ENCODE measurements at places on chromosomes 13 and 19. TPM values are rescaled to one million over a fixed set of nuclear protein-coding genes. Genes with fewer than 3 reads are reported as not detected.

The CNN1 gene
- not detected for total RNA-seq

The PCDH17 gene
- not detected for total RNA-seq

The MOB3A gene
- total RNA-seq, result 175 TPM

The NUMBL gene
- 17.7 TPM for total RNA-seq

The CLIP3 gene
- 0.74 TPM for total RNA-seq

The KLK7 gene
- total RNA-seq, result not detected

The ZNF844 gene
- total RNA-seq, result 2.6 TPM

The LHB gene
- total RNA-seq, result not detected

The CALR3 gene
- not detected for total RNA-seq

The ASF1B gene
- total RNA-seq, result 55.3 TPM

The CEACAM3 gene
- total RNA-seq, result not detected

The SLC25A42 gene
- 11.1 TPM for total RNA-seq

The ZNF726 gene
- total RNA-seq, result 20.7 TPM

The DACT3 gene
- 5.8 TPM for total RNA-seq

The CFAP97D2 gene
- not detected for total RNA-seq

The PCSK4 gene
- total RNA-seq, result 4.7 TPM

The CLDND2 gene
- total RNA-seq, result 5.0 TPM

The MAG gene
- 0.31 TPM for total RNA-seq

The LILRA1 gene
- total RNA-seq, result not detected

The SIGLEC7 gene
- total RNA-seq, result not detected

The SERP2 gene
- total RNA-seq, result 0.63 TPM

The FUT6 gene
- not detected for total RNA-seq

The TEAD2 gene
- total RNA-seq, result not detected

The CCDC169 gene
- not detected for total RNA-seq

The LRRC8E gene
- not detected for total RNA-seq

The ZNF256 gene
- total RNA-seq, result 6.2 TPM

The CCDC8 gene
- not detected for total RNA-seq

The PLA2G4C gene
- 6.8 TPM for total RNA-seq

The FARSA gene
- total RNA-seq, result 138 TPM

The CTXN1 gene
- 0.87 TPM for total RNA-seq

The IGFL3 gene
- total RNA-seq, result not detected

The CD22 gene
- total RNA-seq, result 2.8 TPM

The IL4I1 gene
- 16.1 TPM for total RNA-seq

The KLK2 gene
- 0.51 TPM for total RNA-seq

The PCID2 gene
- 79.0 TPM for total RNA-seq

The TTC9B gene
- total RNA-seq, result not detected

The GIPR gene
- 5.9 TPM for total RNA-seq

The SUGP2 gene
- 104 TPM for total RNA-seq

The FGF9 gene
- total RNA-seq, result 0.11 TPM

The CD320 gene
- total RNA-seq, result 59.0 TPM

The APOE gene
- total RNA-seq, result 0.87 TPM

The EHD2 gene
- 1.4 TPM for total RNA-seq

The THSD1 gene
- 0.18 TPM for total RNA-seq

The MIR17HG gene
- 20.3 TPM for total RNA-seq

The ZNF547 gene
- total RNA-seq, result 1.5 TPM

The DCT gene
- not detected for total RNA-seq

The PRTN3 gene
- not detected for total RNA-seq

The AXL gene
- 0.36 TPM for total RNA-seq

The IRS2 gene
- 2.8 TPM for total RNA-seq

The ZNF835 gene
- 3.3 TPM for total RNA-seq

The RASA3 gene
- total RNA-seq, result 32.3 TPM

The IRF2BP1 gene
- total RNA-seq, result 17.2 TPM

The VSTM1 gene
- not detected for total RNA-seq

The TLE2 gene
- 2.8 TPM for total RNA-seq

The MISP gene
- not detected for total RNA-seq

The VRK3 gene
- 37.4 TPM for total RNA-seq

The NFIX gene
- 5.0 TPM for total RNA-seq

Measured in activated CD8-positive, alpha-beta T cell treated with anti-CD3 and anti-CD28 coated beads for 36 hours (primary cell).